ENCODE measurements at places on chromosomes 16 and 17.

- no peak for DNase-seq
Observed at GRCh38 chr16:7998789-7999453, 591.4 kb downstream of the TMEM114 start.

GRCh38 chr16:83685615-83686165 is 122.1 kb upstream of the HSBP1 start:
- no peak for DNase-seq

DNA sequence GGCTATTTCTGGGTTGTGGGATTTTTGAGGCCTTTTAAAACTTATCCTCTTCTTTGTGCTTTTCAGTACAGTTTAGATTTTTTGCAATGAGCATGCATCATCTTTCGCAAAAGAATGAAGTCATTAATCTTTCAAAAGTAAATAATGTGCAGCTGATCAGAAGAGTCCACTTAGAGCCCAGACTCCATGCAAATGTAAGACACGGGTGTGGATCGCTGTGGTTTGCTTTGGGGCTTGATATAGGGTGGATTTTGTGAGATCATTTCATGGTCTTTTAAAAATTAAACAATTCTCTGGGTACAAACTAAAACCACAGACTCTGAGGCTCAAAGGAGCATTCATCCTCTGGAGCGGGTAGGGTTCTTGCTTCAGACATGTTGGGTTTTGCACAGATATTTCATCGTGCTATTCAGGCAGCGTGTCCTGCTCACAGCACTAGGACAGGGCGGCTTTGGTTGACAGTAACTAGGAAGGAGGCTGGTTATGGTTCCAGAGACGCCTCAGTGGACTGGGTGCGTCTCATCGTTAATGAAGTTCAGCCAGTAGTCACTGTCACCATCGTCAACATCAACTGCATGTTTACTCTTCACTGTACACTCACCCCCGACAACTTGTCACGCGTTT is 129.4 kb upstream of the PLCG2 start:
- DNase-seq, result no peak

GRCh38 chr16:11681556-11681955 is 13.3 kb downstream of the SNN start:
- DNase-seq, result no peak

- no peak for DNase-seq
Observed at GRCh38 chr16:8063159-8063558, 527.2 kb downstream of the TMEM114 start.

- no peak for DNase-seq
Observed at GRCh38 chr17:75849724-75850123, 5.4 kb downstream of the WBP2 start.

GRCh38 chr17:74579900-74580299 is 12.2 kb downstream of the CD300LD start:
- no peak for DNase-seq

- DNase-seq, result no peak
Observed at GRCh38 chr16:84782846-84783245, 36.9 kb upstream of the CRISPLD2 start.

- no peak for DNase-seq
Observed at GRCh38 chr17:55751720-55752250, 934 bp downstream of the PCTP start.

DNA sequence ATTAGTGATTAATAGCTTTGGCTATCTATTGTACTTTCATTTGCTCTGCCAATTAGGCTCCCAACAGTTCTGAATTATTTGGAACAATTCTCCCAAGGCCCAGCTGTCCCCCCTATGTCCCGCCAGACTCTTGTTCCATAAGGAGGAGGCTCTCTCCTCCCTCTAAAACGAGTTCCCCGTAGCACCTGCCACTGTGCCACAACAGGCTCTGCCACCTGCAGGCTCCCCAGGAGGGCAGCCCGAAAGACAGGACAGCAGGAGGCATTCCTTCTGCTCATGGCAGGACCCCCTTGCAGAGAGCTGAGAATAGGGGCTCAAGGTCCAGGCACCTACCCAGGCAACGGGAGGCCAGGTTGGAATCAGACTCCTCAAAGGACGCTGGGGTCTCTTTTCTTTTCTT is 9.0 kb downstream of the PITPNM3 start:
- no peak for DNase-seq

Measured in stimulated activated CD4-positive, alpha-beta T cell treated with anti-CD3 and anti-CD28 coated beads, Interleukin-1b, Interleukin-23, amount 100 ng/mL, for 1 hour (primary cell).